ENCODE measurements at places on chromosomes 5 and 9.

DNA sequence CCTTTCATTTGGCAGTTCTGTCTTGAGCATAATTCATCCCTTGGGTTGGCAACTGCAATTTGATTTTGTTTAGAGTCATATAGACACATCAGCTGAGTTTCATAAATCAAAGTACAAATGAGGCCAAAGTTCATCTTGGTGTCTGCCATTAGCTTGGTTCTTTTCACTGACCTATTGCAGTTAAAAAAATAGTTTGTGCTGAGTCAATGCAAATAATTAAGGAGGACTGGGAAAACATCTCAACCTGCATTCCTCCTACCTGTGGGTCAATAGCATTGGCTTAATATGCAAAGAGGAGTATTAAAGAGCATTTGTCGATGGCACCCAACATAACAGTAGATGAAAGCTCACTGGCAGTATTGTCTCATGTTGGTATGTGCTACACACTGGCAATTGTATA, 1.6 kb downstream of the PKD2L2 start:
- DNase-seq = no peak

DNA sequence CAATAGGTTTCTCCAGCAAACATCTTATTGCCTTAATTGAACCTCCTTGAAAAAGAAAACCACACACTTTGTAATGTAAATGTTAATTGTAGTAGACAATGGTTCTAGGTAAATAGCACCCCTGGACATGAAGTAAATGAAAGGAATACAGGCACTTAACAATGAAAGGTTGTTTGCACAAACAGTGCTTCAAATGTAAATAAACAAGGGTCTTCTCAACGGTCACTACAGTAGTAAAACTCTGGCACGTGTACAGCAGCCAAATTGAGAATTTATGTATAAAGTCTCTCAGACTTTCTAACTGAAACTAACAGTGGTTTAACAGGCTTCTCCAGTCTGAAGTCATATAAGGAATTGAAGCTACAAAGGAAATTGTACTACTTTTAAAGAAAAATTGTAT, 218.3 kb downstream of the MEF2C start:
- no peak for DNase-seq

- DNase-seq = no peak
These were observed 1.1 kb downstream of the CD14 start for GRCh38 chr5:140631831-140632365.

GRCh38 chr5:90845723-90846554, 287.3 kb downstream of the ADGRV1 start:
- no peak for DNase-seq

GRCh38 chr5:158378931-158379330, 520.0 kb upstream of the CLINT1 start:
- no peak for DNase-seq

DNA sequence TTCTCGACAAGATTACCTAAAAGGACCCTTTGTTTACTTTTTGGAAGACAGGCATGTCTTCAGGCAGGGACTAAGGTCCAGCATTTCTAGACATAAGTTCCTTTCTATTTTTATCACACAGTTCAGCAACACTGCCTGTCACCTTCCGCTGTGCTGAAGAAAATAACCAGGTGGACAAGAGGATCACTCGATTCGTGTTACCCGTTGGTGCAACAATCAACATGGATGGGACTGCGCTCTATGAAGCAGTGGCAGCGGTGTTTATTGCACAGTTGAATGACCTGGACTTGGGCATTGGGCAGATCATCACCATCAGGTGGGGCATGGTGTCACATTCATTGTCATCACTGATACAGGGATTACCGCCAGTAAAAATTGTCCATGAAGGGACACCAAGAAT, 85.6 kb upstream of the PLPP6 start:
- DNase-seq = no peak

- no peak for DNase-seq
These were observed 151.5 kb downstream of the PAX5 start for GRCh38 chr9:36882594-36882993.

- no peak for DNase-seq
These were observed 50.7 kb upstream of the IL6ST start for GRCh38 chr5:56045469-56045868.
